ENCODE measurements at places on chromosomes 5 and 9. TPM values are rescaled to one million over a fixed set of nuclear protein-coding genes. Genes with fewer than 3 reads are reported as not detected.

- no peak for DNase-seq
Observed at GRCh38 chr9:136709454-136710109, 2.8 kb upstream of the DIPK1B start.

- no peak for DNase-seq
Observed at GRCh38 chr9:106829666-106830408, 33.1 kb upstream of the ZNF462 start.

DNA sequence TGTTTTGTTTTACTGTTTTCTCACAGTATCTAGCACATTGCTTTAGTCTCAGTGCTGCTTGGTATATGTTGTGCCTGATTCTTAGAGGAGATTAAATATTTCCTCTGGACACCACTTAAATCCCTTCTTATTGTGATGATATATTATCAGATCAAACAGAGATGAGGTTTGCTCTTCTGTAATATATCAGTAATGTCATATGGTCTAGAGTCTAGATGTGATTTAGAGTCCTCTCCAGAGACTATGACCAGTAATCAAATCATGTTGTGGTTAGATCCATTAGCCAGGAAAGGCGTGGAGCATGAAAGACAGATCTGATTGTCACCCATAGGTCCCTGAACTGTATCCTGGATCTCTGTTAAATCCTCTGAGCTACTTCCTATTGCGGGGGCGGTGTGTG lies 24.4 kb downstream of the CAMK4 start:
- DNase-seq = no peak

Gene KIF20A
- total RNA-seq = 30.6 TPM

DNA sequence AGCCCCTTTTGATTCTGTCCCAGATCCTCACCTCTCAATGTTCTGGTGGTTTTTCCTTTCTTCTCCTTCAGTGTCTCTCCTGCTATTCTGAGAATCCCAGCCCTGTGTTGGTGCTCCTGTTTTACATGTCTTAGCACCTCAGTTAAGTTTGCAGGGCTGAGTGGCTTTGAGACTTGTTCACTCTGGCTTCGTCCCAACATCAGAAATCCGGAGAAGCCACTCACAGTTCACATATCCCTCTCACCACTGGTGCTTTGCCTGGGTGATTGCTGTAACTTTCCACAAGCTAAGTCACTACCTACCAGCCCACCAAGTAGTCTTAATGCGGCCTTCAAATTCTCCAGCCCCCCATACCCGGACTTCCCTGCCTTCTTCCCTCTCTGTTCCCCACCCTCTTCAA lies 40.2 kb downstream of the CYFIP2 start:
- no peak for DNase-seq

All from MCF 10A (cell line).